ENCODE measurements at places on chromosomes 7 and 10.

GRCh38 chr7:135236727-135237126 lies 3.1 kb downstream of the STRA8 start:
- DNase-seq: no peak

DNA sequence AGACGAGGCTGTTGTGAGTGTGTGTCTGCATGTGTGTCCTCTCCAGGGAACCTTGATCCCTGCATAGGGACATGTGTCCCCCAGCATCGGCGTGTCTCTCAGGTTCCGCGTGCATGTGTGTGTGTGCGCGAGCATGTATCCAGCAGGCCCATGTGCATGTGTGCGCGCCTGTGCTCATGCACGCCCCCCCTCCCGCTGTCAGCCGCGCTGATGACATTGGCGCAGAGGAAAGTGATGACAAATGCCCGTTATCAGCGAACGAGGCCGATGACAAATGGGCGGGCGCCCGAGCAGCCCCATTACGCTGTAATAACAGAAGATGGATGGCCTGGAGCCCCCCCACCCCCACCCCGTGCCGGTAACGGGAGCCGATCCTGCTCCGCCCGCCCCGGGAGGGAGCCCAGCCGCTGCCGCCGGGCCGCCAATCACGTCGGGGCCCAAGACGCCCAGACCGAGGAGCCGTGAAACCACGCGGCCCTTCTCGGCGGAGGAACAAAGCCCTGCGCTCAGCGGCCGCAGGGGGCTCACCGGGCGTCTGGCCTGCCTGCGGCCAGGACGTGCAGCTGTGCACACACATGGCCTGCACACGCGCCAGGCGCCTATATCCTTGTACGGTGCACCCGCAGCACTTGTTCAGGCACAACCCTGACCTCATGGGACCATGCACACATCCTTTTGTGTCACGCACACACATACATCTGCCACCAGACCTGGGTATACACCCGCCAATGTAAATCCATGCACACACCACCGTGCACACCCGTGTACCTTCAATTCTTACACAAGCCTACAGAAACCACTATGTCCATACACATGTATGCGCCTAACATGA lies 21.5 kb downstream of the POLL start:
- DNase-seq: no peak

DNA sequence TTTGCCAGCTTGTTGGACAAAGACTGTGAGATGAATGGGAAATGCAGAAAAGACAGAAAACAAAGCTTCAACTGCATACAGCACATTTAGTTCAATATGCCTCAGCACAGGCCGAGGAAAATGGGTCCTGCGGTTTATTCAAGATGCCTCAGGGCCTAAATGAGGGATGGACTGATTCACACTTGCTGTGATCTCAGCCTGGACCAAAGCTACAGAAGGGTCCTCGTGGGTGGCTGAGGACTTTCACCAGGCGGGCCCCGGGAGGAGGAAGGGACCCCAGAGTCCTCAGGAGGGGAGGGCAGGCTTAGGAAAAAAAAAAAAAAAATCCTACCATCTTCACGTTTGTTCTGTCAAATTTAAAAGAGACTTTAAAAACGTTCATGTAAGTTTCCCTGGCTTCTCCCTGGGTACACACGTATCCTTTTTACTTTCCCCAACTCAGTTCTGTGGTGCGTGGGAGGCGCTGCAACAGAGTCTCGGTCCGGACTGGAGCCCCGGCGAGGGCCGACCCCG lies 624 bp upstream of the ZNF783 start:
- no peak for DNase-seq

GRCh38 chr10:102673819-102674511 lies 29.7 kb downstream of the TRIM8 start:
- DNase-seq: no peak

DNA sequence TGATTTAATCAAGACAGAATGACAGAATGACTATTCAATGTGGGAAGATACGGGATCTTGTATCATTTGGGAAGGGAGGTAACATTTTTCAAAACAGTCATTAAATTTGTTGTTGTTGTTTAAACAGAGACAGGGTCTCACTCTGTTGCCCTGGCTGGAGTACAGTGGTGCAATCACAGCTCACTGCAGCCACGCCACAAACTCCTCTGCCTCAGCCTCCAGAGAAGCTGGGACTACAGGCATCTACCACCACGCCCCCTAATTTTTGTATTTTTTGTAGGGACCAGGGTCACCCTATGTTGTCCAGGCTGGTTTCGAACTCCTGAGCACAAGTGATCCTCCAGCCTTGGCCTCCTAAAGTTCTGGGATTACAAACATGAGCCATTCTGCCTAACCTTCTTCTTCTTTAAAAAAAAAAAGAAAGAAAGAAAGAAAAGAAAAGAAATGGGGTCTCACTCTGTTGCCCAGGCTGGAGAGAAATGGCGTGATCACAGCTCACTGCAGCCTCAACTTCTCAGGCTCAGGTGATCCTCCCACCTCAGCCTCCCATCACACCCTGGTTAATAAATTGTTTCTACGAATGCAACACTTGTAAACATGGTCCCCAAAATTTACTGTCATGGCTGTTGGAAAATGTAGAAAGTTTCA lies 24.3 kb downstream of the YWHAG start:
- DNase-seq: no peak

- DNase-seq: peak; percentile 80
Measured at GRCh38 chr7:157689269-157690057, 352.7 kb downstream of the DNAJB6 start.

DNA sequence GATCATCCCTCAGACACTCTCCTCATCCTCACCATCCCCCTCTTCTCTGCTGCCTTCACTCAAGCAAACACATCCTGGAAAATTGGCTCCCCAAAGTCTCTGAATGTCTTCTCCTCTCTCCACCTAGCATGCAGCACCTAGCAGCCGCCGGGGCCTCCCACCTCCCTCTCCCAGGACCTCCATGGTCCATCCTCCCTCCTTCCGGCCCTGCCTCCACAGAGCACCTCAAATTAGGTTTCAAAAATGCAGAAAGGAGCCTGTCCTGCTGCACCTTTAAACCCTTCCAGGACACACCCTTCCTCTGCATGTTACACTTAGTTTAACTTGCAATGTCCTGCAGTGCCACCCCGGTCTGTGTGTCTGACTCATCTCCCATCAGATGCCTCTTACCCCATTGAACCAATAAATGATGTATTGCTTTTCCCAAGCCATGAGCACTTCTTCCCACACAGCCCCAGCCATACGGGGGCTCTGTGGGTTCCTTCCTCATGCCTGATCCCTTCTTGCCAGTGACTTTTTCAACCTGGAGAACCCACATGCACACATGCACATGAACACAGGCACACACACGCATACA lies 582.5 kb upstream of the MGMT start:
- DNase-seq: peak; percentile 46

- DNase-seq: no peak
Measured at GRCh38 chr10:28444031-28444430, 88.9 kb upstream of the WAC start.

GRCh38 chr10:75880031-75880775 lies 448.8 kb downstream of the LRMDA start:
- DNase-seq: no peak

- DNase-seq: peak; percentile 91
Measured at GRCh38 chr7:101815826-101816594, 1.4 kb upstream of the CUX1 start.

GRCh38 chr10:20948686-20949327 lies 51.7 kb upstream of the NEBL start:
- DNase-seq: no peak

- no peak for DNase-seq
Measured at GRCh38 chr7:153193144-153193595, 433.6 kb downstream of the ACTR3B start.

- no peak for DNase-seq
Measured at GRCh38 chr7:26646336-26647048, 217.9 kb downstream of the SKAP2 start.

DNA sequence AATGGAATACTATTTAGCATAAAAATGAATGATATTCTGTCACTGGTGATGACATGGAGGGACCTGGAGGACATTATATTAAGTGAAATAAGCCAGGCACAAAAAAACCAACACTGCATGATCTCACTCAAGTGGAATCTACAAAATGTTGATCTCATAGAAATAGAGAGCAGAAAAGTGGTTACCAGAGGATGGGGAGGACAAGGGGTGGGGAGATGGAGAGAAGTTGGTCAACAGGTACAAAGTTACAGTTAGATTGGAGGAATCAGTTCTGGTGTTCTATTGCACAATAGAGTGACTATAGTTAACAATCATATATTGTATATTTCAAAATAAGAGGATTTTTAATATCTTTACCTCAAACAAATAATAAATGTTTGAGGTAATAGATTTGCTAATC lies 24.7 kb upstream of the SLC18A3 start:
- no peak for DNase-seq

DNA sequence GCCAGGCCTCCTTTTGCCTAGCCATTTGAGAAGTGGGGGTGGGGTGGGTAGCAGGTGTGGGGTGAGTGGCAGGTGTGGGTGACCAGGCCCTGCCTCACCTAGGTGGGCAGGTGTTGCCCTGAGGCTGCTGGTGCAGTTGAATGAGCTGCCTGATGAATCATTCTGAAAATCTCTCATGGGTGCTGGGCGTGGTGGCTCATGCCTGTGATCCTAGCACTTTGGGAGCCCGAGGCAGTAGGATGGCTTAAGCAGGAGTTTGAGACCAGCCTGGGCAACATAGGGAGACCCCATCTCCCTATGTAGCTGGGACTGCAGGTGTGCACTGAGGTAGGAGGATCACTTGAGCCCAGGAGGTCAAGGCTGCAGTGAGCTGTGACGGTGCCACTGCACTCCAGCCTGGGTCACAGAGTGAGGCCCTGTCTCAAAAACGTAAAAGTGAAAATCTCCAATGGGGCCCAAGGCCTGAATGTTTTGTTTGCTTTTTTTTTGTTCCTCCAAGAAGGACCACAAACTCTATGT lies 17.7 kb downstream of the TSPAN14 start:
- no peak for DNase-seq

DNA sequence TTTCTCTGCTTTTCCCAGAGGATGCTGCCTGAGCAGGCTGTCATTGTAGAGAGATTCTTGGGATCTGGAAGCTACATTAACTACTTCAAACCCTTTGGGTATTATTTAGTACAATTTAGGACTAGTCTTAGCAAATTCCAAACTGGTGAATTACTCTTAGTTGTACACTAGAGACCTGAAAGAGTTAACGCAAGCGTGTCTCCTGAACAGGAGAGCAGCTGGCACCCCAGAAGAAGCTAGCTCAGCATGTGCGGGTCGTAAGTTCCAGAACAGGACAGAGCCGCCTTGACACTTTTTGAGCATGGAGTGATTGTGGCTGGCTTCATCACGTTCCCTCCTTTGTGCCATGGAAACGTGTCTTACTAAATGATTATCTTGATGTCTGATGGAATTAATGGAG lies 495.7 kb upstream of the TPK1 start:
- DNase-seq: no peak

GRCh38 chr7:26372704-26373103 lies 81.0 kb downstream of the SNX10 start:
- no peak for DNase-seq

GRCh38 chr7:42960762-42961161 lies 28.6 kb downstream of the MRPL32 start:
- no peak for DNase-seq

- DNase-seq: no peak
Measured at GRCh38 chr10:92839191-92840085, 8.9 kb upstream of the EXOC6 start.

- no peak for DNase-seq
Measured at GRCh38 chr7:80858141-80858903, 60.5 kb downstream of the SEMA3C start.

GRCh38 chr10:80459047-80459865 lies 5.1 kb downstream of the TSPAN14 start:
- peak; percentile 86 for DNase-seq

DNA sequence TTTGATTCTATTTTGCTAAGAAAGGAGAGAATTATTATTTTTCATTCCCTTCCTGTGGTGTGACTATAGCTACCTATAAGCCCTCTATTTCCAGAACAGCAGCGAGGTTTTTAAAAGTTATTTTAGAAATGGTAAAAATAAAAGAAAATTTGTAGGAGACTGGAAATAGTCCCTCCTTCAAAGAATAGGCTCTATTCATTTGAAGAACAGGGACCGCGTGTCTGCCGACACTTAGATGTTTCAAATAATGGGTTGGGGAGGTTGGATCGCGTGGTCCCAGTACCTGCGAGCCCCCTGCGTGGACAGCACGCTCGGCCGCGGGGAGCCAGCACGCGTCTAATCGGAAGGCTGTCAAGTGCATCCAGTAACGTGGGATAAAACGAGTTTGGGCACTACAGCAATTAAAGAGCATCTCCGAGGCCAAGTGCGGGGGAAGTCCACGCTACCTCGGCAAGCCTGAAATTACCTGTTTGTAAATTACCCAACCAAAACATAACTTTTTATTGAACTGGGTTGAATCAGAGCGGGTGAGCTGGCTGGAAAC lies 1.0 kb downstream of the CACNA2D1 start:
- no peak for DNase-seq

DNA sequence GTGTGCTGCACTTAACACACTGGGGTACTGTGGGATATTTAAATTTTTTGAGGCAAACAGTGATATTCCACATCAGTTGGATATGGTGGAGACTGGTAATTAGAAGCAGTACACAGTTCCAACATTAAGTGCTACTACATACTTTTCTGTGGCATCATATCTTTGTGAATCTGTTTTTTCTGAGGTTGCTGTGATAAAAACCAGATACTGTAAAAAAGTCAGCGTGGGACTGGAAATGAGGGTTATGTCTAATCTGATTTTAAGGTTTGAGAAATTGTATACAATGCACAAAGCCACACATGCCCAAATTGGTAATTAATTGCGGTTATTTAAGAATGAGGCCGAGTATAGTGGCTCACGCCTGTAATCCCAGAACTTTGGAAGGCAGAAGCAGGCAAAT lies 41.2 kb downstream of the TBC1D12 start:
- no peak for DNase-seq

GRCh38 chr7:12450615-12451014 lies 47.0 kb upstream of the VWDE start:
- no peak for DNase-seq

DNA sequence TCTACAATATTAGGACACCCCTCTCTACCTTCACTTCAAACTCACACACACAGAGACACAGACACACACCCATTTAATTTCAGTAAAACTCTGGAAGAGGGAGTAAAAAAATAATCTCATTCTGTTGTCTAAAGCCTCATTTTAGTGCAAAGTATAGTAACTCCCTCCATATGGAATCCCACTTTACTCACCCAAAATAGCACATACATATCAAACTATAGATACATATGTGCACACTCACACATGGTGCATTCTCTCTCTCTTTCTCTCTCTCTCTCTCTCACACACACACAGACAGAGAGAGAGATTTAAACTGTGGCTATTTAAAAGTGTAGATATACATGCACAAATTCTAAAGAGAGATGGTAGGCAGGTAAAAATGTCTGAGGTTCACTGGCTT lies 179.6 kb upstream of the PTN start:
- no peak for DNase-seq

DNA sequence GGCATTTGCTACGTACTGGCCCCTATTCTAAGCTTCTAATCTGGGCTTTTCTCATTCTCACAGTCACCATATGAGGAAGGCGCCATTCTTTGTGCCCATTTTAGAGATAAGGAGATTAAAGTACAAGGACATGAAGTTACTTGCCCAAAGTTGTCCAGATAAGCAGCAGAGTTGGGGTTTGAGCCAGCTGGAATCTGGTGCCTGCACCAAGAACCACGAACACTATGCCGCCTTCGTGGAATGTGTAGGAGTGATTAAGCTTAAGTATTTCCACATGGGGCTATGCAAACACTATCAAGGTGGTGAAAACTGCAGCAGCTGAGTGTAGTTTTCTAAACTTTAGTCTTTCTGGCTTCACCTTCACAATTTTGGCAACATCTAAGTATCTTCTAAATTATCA lies 342.7 kb upstream of the ETV1 start:
- DNase-seq: no peak

- DNase-seq: no peak
Measured at GRCh38 chr7:24757353-24758275, at the start of gene GSDME. Gene GSDME, minus strand, starts transcription at chr7:24757464. Its CDS starts 7,690 bp downstream, at chr7:24749774.

- peak; percentile 56 for DNase-seq
Measured at GRCh38 chr10:6120691-6121090, 31.9 kb downstream of the RBM17 start.

Data from osteocyte (in vitro differentiated cells).